ENCODE measurements at places on chromosomes 5 and 9.

GRCh38 chr9:128885798-128886197 is 3.9 kb downstream of the LRRC8A start:
- DNase-seq: no peak

DNA sequence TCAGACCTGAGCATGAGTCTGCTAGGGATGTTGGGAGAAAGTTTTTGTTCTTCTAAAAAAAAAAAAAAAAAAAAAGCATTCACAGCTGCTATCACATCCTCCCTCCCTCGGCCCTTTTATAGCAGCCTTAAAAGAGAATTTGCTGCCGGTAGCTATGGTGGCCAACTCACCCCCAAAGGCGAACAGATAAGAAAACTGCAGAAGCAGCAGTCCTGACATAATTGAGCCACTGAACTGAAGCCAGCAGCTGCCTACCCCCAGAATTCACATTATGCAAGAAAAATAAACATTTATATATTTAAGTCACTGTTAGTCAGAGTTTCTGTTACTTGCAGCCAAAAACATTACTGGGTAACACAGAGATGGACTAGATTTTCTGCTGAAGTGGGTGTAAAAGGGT is 124.3 kb upstream of the SMARCA2 start:
- DNase-seq: no peak

DNA sequence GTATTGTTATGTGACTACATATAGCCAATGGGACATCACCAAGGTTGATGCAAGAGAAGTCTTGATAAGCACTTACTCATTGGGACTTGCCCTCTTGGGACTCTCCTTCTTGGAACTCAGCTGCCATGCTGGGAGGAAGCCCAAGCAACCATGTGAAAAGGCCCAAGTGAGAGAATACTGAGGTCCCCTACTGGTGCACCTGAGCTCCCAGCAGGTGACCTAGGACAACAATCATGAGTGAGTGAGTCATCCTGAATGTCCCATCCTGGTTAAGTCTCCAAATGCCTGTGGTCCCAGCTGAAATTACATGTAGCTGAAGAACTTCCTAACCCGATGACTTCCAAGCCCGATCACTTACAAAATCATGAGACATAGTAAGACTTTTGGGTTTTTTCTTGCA is 260.7 kb downstream of the ICE1 start:
- no peak for DNase-seq

- DNase-seq: no peak
These were observed 246.6 kb downstream of the ENC1 start for GRCh38 chr5:74393943-74394342.

DNA sequence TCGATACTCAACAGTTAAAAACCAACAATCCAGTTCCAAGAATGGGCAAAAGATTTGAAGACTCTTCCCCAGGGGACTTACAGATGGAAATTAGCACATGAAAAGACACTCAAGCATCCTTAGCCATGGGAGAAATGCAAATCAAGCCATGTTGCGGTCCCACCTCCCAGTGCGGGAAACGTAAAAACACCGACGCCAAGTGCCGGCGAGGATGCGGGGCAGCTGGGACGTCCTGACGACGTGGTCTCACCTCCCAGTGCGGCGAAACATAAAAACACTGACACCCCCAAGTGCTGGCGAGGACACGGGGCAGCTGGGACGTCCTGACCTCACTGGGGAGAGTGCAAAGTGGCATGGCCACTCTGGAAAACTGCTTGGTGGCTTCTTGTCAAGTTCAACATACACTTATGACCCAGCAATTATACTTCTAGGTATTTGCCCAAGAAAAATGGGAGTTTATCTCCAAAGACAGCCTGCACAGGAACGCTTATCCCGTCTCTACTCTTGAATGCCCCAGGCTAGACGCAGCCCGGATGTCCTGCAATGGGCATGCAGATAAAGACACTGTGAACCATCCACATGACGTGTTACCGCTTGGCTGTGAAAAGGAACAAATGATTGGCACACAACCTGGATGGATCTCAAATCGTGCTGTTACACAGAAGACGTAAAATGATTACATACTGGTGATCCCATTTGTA is 60.1 kb upstream of the UBAC1 start:
- DNase-seq: no peak

DNA sequence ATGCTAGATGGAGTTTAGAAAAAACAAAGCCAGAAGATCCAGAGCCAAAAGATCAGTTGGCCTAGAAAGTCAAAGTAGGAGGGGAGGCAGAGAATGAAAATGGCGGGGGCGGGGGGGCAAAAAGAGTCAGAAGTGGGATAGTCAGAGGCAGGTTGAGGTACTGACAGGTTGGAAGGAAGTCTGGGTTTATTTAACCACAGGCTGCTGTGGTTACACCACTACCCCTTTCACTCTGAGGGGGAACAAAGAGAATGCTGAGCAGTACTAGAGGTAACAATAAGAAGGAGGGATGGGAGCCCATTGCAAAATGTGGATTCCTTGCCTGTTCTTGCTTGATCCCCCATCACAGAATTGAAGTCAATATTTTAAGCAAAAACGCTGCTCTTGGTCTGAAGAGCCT is 111.8 kb downstream of the CAVIN4 start:
- DNase-seq: no peak

DNA sequence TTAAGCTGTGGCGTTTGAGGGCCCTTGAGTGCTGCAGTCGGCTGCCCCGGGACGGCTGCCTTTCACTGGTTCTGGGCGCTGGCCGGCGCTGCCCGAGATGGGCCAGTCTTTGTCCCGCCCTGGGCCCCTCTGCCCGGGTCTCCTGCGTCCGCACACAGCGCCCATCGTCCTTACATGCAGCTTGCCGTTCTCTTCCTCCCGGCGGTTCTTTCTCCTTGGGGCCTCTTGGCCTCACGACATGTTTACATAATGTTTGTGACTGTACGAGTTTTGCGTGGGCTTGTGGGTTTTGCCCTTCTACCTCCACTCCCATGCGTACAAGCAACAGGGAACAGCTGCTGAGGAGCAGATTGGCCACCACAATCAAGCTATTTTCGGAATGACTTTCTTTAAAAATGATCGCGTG is 618 bp downstream of the TNPO1 start:
- peak; percentile 3 for DNase-seq

Data from stimulated activated CD4-positive, alpha-beta T cell treated with anti-CD3 and anti-CD28 coated beads, TNF-alpha, amount 100 ng/mL, for 24 hours (primary cell).